ENCODE measurements at places on chromosomes 2 and 18.

DNA sequence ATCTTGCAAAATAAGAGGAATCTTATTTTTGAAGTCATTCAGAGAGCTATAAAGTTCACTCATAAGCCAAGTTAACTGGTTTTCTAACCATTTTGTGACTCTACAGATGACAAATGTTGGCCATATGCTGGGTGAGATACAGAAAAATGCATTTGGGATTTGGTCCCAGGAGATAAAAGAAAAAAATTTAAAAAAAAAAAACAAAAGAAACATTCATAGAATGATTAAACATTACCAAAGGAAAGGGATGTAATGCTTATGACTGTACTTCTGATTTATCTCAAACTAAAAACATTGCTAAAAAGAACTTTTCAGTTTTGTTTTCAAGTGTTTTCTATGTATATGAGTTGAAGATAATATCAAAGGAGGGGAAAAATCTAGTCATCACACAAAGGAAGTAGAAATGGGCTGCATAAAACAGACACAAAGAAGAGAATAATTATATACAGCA is 43.1 kb downstream of the PELI1 start:
- DNase-seq = no peak

GRCh38 chr2:45734952-45735351 is 83.5 kb downstream of the PRKCE start:
- no peak for DNase-seq

DNA sequence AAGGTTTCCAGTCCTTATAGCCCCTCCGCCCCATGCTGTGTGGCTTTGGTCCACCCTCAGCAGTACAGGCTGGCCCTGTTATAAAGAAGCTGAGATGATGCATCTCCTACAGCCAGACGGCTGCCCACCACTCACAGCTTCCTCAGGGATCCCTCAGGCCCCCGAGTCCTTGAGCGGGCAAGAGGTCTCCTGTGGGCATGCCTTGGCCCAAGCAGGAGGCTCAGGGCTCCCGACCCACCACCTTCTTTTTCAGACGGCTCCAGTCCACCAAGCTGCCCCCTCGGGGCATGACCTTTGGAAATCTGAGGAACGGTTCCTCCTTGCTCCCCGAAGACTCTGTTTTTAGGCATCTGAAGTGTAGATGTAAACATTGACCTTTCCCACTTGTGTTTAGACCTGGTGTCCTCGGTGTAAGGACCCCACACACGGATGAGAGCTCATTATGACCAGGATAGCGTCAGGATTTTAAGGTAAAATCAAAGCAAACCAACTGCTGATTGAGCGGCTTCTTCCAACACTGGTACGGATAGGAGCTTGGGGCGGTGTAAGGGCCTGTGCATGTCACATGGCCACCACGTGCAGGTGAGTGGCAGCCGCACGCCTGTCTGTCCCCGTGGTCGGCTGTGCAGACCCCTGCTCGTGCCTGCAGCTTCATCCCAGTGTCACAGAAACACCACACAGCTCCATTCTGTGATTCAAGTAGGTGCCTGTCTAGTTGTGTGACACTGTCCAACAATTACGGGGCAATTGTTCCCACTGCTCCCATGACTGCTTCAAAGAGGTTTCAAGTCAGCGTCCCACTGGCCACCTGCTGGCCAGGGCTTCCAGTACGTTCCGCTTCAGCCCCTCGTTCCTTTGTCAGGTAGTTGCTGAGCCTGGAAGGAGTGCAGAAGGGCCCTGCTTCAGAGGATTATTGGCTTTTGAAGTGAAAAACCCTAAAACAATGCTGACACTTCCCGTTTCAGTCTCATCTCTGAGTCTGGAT is 74.7 kb downstream of the NDUFA10 start:
- DNase-seq = no peak

- DNase-seq = no peak
These were observed 980 bp upstream of the PDE6D start for GRCh38 chr2:231781798-231782726.

- no peak for DNase-seq
These were observed 274.7 kb upstream of the SIX2 start for GRCh38 chr2:45283764-45284620.

GRCh38 chr2:239535413-239536144 is 134.8 kb upstream of the HDAC4 start:
- no peak for DNase-seq

DNA sequence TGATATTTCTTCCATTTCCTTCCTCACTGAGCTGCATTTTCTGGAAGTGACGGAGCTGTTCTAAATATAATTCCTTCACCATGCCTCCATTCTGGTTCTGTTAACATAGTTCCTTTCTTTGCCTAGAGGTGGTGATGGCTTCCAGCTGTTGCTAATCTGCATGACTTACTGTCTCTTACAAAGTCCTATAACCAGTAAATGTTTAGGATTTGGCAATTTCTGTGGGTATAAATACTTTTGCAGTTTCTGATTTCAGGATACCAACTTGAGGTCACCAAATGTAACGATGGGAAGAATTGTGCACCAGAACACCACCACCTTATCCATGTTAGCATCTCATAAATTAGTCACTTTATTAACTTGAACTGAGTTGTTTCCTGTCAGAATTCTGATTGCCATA is 101.7 kb upstream of the FN1 start:
- no peak for DNase-seq

GRCh38 chr2:212146416-212146815 is 392.2 kb downstream of the ERBB4 start:
- DNase-seq = no peak

DNA sequence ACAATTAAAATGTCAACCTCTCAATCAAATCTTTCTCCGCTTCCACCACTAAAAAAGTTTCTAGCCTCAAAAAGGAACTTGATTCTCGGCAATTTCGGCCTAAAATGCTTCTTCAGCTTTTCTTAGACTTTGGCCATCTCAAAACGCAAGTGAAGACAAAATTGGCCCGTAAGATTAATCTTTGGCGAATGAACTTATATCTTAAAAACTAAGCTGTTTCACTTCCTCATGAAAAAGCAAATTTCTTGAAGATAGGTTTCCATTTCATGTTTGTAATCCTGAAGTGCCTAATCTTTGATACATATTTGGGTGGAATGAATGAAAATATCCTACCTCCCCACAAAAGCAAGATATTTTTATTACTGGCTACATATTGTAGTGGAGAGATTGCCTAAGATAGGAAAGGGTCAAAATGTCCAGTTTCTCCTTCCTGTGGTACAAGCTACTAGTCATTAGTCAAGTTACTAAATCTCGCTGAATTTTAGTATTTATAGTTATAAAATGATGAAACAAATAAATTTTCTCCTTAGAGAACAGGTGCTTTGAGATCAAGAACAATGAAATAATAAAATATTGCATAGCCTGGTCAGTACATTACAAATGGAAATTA is 85.4 kb upstream of the ZEB2 start:
- no peak for DNase-seq

- no peak for DNase-seq
These were observed 72.0 kb downstream of the KCNE4 start for GRCh38 chr2:223123855-223124610.

GRCh38 chr2:66782780-66783361 is 347.9 kb downstream of the MEIS1 start:
- DNase-seq = no peak

GRCh38 chr2:168550670-168551069 is 94.6 kb downstream of the CERS6 start:
- DNase-seq = no peak

GRCh38 chr2:201256082-201256481 is 4.3 kb upstream of the CASP8 start:
- no peak for DNase-seq

DNA sequence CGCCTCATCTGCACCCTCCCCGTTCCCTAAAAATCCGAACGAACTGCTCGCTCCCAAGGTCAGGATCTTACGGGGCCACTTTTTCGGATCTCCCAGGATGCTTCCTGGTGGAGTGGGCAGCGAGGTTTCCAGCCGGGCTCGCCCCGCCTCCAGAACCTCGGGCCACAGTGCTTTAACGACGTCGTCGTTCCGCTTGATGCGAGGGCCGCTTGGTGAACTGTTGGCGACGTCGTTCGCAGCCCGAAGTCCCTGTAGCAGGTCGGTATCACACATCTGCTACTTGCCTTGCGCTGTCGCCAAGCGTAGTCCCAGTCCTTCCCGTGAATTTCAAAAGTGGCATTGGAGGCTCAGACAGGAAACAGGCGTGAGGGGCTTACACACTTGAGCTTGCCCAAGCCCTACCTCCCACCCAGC is 15.3 kb downstream of the EVX2 start:
- DNase-seq = no peak

GRCh38 chr2:181203916-181204315 is 223.5 kb downstream of the UBE2E3 start:
- no peak for DNase-seq

DNA sequence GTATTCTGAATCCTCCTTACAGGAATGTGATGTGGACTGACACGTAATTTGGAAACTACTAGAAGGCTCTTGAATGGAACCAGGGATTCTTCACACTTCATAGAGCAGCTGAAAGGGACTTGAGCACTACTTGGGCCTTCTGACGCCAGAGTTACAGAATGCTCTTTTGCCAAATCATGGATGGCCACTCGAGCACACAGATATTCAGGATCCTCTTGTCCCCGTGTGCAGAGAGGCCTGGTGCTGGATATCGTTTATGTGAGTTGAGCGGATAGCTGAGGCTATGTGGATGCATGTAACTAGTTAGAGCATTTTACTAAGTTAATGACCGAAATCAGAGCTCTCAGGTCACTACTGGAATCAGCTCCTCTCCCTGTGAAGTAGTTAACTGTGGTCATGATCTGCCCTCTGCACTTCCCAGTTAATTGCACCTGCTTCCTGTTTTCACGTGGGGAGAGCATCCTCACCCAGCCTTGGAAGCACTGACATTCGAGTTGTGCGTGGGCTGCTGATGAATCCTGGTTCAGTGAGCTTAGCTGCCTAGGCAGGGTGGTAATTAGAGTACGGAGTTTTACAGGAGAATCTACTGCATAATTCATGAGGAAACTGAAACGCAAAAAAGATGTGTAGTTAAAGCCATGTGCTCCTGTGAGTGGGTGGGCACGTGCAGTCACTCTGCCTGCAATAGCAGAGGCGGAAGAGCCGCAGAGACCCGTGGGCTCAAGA is 5.2 kb upstream of the TPO start:
- no peak for DNase-seq

- no peak for DNase-seq
These were observed 404.1 kb downstream of the ZEB2 start for GRCh38 chr2:144115739-144116291.

DNA sequence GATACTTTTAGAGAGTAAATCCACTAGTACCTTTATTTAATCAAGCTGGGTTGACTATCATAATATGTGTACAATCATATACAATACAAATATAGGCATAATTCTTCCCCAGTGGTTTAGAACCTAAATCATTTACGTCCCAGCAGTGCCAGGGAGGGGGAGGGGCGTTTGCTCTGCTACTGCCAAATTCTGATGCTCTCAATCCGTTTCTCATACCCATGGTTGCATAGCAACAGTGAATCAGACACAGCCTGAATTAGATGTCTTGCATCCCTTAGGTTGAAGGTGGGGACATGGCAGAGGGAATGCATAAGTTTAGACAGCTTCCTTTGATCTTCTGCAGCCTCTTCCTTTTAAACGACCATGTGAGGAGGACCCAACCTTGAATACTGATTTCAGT is 135.4 kb downstream of the ABCA12 start:
- DNase-seq = no peak

GRCh38 chr2:145812165-145812554 is 1292.2 kb upstream of the ZEB2 start:
- no peak for DNase-seq

GRCh38 chr18:47865183-47865582 is 65.3 kb downstream of the SMAD2 start:
- no peak for DNase-seq

DNA sequence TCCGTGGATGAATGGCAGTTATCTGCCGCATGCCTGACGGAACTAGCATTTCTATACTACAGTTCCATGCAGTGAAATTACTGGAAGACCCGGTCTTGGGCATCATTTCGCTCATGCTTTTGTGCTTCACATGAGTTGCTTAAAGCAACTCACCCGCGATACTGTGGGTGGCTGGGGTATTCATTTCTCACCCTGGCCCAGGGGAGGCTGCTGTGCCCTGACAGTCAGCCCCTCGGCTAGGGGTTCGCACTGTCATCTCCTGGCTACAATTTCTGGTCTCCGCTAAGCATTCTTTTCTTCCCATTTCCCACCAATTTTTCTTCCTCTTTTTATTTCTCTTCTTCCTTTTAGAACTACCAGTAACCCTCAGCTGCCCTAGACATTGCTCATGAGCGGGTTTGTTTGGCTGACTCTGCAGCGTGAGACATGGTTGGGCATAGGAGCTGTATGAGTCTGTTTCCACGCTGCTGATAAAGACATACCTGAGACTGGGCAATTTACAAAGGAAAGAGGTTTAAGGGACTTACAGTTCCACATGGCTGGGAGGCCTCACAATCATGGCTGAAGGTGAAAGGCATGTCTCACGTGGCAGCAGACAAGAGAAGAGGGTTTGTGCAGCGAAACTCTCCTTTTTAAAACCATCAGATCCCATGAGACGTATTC is 16.5 kb upstream of the CNDP2 start:
- DNase-seq = no peak

Data from stimulated activated CD4-positive, alpha-beta T cell treated with anti-CD3 and anti-CD28 coated beads, Interleukin-4, amount 100 ng/mL, for 4 hours (primary cell).